Mucosa of descending colon (tissue), 3 donors: ENCODE measurements at places on chromosomes 4 and X. TPM values are rescaled to one million over a fixed set of nuclear protein-coding genes. Genes with fewer than 3 reads are reported as not detected.

The HTRA3 gene
- total RNA-seq: 4.2 TPM

- no peak for DNase-seq
These were observed 7.9 kb upstream of the CHRDL1 start for GRCh38 chrX:110803506-110803905.

DNA sequence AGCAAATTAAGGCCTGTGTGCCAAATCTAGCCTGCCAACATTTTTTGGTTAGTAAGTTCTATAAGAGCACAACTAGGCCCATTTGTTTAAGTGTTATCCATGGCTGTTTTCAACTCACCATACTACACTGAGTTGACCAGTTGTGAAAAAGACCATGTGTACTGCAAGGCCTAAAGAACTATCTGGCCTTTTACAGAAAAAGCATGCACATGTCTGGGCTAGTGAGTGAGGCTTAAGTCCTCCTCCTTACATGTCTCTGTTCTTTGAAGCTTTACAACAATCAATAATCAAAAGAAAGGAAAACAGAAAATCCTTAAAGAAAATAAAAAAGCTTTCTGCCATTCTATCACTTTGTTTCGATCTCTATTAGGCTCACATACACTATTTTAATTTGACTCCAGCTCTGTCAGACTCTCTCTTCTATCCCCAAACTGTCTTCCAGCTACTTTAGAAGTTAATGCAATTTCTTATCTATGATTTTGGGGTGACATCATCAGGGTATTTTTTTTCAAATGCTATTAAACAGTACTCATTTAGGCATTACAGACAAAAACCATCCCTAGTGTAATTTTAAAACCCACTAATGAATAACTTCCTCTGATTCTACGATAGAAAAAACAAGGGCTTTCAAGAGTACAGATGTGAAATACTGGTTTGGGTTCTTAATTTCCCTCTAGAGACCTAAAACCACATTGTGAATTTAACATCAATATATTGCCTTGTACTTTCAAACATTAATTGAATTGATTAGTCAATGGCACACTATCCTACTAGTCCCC is 161.8 kb downstream of the MAB21L2 start:
- no peak for DNase-seq

The ZFP42 gene
- total RNA-seq: not detected

The PLAC8 gene
- 1,034 TPM for total RNA-seq

The MAGEE2 gene
- total RNA-seq: 0.25 TPM

The IL9R gene
- total RNA-seq: 1.0 TPM

DNA sequence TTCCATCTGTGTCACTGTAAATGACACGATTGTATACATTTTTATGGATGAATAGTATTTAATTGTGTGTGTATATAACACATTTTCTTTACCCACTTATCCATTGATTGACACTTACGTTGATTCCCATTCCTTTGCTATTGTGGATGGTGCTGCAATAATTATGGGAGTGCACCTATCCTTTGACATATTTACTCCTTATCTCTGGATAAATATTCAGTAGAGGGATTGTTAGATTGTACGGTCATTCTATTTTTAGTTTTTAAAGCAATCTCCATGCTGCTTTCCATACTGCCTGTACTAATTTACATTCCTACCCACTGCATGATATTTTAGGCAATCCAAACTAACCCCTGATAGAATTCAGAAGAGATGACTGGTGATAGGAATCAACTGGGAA is 980.1 kb downstream of the FSTL5 start:
- DNase-seq: no peak

GRCh38 chr4:37891260-37892159 is 626 bp downstream of the TBC1D1 start:
- no peak for DNase-seq

The VEGFD gene
- total RNA-seq: 1.6 TPM

The TIMP1 gene
- 96.9 TPM for total RNA-seq

The RIPPLY1 gene
- total RNA-seq: not detected

GRCh38 chr4:17664755-17665154 is 50.3 kb downstream of the MED28 start:
- DNase-seq: no peak

GRCh38 chr4:99405433-99406115 is 29.6 kb downstream of the ADH7 start:
- no peak for DNase-seq

DNA sequence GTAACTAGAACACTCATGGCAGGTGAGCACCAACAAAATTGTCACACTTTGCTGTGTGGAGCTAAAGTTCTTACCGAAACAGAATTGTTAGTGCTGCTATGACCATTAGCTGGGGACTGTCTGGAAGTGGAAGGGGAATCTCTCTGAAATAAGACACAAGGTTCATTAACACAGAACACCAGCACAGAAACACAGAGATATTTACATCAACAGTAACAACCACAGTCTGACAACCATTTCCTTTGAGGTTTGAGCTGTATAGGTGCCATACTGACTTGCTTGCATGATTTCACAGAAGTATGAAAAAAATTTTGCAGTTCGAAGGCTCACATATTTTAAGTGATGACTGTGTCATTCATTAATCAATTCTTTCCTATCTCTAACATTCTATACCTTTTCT is 109.8 kb downstream of the NYX start:
- DNase-seq: no peak

DNA sequence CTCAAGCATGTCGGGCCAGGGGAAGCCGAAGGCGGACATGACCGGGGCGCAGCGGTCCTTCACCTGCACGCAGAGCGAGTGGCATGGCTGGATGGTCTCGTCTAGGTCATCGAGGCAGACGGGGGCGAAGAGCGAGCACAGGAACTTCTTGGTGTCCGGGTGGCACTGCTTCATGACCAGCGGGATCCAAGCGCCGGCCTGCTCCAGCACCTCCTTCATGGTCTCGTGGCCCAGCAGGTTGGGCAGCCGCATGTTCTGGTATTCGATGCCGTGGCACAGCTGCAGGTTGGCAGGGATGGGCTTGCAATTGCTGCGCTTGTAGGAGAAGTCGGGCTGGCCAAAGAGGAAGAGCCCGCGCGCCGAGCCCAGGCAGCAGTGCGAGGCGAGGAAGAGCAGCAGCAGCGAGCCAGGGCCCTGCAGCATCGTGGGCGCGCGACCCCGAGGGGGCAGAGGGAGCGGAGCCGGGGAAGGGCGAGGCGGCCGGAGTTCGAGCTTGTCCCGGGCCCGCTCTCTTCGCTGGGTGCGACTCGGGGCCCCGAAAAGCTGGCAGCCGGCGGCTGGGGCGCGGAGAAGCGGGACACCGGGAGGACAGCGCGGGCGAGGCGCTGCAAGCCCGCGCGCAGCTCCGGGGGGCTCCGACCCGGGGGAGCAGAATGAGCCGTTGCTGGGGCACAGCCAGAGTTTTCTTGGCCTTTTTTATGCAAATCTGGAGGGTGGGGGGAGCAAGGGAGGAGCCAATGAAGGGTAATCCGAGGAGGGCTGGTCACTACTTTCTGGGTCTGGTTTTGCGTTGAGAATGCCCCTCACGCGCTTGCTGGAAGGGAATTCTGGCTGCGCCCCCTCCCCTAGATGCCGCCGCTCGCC is at the start of gene SFRP2:
Gene SFRP2, minus strand, starts transcription at position 671 of the 864 bp plus-strand sequence. Its CDS starts 248 bp downstream, at position 423.
- DNase-seq: no peak

GRCh38 chr4:137394018-137394417 is 138.3 kb downstream of the PCDH18 start:
- DNase-seq: no peak

DNA sequence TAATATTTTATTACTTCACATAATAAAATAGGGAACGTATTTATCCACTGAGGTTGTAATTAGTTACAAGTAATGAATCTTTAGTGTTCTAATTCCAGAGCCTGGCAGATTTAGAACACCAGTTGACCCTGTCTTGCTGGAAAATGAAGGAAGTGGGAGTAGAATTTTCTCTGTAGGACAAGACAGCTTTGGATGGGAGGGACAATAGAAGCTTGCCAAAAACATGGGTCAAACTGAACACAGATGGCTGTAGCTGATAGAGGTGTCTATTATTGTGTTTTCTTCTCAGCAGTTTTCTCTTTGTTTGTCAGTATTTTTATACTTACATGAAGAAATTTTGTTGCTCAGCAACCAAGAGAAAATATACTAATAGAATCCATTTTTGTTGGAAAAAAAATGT is 20.2 kb downstream of the FAT4 start:
- DNase-seq: no peak

The CPLX1 gene
- 3.4 TPM for total RNA-seq

The IRAK1 gene
- total RNA-seq: 66.5 TPM

- no peak for DNase-seq
These were observed 16.8 kb downstream of the SH3BP2 start for GRCh38 chr4:2809610-2810180.

- no peak for DNase-seq
These were observed 33.6 kb upstream of the CPLX1 start for GRCh38 chr4:859496-859895.

DNA sequence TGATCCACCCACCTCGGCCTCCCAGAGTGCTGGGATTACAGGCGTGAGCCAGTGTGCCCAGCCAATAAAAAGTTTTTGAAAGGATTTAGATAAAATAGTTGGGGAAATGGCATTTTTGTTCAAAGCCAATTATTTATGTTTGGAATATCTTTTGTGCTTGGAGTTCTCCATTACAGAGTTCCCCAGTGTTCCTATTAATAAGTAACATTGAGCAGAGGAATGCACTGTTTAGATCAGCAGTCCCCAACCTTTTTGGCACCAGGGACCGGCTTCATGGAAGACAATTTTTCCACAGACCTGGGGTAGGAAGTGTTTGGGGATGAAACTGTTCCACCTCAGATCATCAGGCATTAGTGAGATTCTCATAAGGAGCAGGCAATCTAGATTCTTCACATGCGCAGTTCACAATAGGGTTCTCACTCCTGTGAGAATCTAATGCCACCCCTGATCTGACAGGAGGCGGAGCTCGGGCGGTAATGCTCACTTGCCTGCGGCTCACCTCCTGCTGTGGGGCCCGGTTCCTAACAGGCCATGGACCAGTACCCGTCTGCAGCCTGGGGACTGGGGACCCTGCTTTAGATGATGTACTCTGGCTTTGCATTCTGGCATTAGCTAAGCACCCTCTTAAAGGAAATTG is 8.3 kb downstream of the PKD2 start:
- no peak for DNase-seq

The NSUN7 gene
- total RNA-seq: 5.6 TPM

DNA sequence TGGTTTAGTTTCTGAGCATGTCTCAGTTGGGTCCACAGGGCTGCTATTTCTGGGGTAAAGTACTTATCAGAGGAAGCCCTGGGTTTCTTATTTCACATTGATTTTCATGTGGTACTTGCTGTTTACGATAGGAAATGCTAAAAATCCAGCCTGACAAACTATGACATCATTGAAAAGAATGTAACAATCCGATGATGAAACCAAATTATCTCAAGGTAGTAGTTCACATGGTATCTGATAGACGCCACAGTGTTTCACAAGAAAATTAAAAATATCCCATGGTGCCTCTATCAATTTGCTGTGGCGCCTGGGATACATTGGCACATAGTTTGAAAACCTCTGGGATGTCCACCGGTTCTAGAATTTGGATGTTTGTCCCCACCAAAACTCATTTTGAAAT is 418.9 kb upstream of the RPS6KA3 start:
- no peak for DNase-seq

DNA sequence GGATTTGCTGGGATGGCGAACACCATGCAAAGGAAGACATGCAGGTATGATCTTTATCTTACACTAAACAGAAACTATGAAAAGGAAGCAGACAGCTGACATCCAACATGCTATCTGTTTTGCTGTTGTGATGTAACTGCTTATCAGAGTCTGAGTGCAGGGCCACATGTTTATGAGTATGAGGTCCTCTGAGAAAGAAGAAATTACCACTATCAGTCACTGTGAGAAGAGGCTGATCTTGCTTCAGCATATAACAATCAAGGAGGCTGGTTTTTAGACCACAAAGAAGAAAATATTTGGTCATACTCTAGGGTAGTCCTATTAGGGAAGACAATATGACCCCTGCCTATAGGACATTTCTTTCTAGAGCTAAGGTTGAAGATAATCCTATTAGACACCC is 18.5 kb downstream of the CLGN start:
- no peak for DNase-seq

DNA sequence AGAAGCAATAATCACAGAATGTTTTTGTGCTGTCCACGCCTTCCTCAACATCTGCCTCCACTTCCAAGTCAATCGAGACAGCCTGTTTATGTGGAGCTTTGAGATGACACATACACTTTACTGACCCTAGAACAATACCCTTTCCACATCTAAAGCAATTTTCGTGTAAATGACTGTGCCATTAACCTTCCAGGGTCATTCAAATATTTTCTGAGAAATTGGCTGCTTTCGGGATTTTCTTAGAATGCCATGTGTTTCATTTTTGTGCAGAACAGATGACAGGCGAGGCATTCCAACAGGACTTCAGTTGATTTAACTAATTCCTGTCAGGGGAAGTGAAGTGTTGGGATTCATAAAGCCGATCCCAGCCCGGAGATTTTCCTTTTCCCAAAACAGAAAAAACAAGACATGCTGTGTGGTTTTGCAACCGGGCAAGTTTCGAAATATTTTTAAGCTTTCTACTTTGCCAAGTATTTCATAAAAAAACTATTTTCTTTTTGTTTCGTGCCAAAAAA is 73.9 kb downstream of the SORBS2 start:
- DNase-seq: no peak

- DNase-seq: no peak
These were observed 44.4 kb upstream of the STOX2 start for GRCh38 chr4:183860731-183861130.

The IL2 gene
- total RNA-seq: not detected

The DCAF12L1 gene
- not detected for total RNA-seq

DNA sequence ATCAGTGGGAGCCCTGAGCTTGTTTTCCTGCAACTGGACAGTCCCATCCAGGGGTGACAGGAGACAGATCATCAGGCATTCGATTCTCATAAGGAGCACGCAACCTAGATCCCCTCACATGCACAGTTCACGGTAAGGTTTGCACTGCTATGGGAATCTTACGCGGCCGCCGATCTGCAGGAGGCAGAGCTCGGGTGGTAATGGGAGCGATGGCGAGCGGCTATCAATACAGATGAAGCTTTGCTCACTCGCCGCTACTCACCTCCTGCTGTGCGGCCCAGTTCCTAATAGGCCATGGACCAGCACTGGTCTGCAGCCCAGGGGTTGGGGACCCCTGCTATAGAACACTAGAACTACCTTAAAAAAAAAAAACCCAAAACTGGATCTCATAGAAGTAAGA is 45.4 kb downstream of the ARSD start:
- DNase-seq: no peak
